Activated effector memory CD4-positive, alpha-beta T cell treated with Interleukin-2 at 50 U/mL for 16 hours (primary cell): ENCODE measurements at places on chromosomes 4 and X.
A peak's percentile ranks its signal among the peaks of the same experiment; 100 is the strongest.

DNA sequence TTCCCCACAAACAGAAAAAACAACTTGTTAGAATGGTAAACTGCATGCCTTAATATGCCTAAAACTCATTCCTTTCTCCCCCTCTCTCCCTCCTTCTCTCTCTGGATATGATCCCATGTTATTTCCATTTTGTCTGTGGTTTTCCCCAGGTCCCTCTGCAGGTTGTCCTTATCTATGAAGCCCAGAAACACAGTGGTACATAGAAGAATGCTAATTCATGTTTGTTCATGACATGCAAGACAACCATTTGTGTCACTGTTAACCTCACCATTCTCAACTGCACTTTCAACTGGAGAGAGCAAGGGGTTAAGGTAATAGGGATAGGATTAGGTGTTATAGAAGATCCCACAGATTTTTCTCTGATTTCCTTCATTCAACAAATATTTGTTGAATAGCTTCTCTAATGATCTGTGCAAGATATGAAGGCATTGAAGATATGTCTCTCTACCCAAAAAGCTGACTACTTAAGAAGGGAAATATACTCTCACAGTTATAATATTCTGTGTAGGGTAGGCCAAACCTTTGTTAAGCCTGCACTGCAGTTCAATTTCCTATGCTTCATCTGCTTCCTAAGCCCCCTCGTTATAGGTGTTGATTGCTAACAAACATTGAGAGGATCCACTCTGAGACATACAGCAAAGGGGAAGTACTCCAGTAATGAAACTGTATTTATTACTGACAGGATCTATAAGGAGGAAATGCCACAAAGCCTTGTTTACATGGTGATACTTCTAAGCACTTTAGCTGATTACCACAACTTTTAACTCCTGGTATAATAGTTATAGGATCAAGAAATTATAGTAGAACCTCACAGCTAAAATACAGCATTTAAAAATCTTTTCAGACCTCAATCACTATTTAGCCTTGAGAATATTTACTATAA, 96.1 kb downstream of the FRYL start:
- DNase-seq, result no peak

- DNase-seq, result no peak
These were observed 168.0 kb downstream of the COX18 start for GRCh38 chr4:72901553-72901952.

DNA sequence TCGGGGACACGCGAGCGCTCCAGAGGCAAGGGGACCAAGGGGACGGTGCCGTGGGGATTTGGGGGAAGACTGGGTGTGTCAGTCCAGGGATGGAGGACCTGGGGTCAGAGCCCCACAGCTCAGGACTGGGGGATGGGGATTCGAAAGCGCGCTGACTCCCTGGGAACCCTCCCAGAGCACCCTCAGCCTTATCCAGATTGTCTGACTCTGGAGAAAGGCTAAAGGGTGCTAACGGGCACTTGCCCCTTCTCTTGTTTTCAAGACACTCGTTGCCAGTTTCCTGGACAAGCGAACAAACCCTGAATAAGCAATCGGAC, 1.1 kb downstream of the DOCK11 start:
- no peak for DNase-seq

DNA sequence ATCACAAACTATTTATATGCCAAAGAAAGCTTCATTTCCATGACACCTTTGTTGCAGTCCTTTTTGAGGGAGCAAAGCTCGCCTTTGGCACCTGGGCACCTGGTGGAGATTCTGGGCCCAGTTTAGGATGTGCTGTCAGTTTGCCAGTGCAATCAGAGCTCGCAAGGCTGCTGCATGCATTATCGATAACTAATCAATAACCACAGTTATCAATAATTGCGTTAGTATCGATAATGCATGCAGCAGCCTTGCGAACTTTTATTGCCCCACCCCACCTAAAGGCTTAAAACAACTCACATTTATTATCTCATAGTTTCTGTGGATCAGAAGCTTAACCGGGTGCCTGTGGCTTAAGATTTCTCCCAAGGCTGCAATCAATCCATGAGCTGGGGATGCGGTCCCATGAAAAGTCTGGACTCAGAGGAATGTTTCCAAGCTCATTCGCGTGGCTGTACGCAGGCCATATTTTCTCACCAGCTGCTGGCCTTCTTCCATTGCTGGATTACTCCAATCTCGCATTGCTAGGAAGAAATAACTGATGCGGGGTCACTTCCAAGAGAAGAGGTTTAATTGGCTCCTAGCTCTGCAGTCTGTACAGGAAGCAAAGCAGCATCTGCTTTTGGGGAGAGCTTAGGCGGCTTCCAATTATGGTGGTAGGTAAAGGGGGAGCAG, 6.2 kb upstream of the AFAP1 start:
- no peak for DNase-seq

GRCh38 chrX:100645106-100645505, 1.1 kb downstream of the SRPX2 start:
- DNase-seq, result no peak

DNA sequence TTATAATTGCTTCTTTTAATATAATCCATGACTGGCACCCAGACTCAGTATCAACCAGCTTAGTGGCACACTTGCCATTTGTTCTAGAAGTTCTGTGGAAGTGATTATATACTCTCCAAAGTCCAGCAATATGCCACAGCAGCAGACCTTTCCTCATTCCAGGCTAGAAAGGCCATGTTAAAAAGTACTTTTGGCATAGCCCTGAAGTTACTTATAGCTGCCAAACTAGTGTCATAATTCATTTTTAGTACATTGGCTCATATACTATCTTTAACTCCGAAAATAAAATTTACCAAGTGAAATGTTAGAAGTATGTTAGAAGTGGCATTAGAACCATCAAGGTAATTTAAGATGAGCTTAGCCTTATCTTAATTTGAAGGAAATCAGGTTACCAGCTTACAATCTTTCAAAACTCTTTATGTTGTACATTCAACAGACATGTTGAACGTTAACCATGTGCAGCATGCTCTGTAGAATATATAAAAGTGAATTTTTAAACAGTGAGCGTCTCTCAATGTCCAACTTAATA, 714.2 kb upstream of the LCORL start:
- no peak for DNase-seq

GRCh38 chrX:108664701-108665100, 71.7 kb downstream of the IRS4 start:
- DNase-seq, result no peak

GRCh38 chr4:28432348-28433025, 1571.8 kb downstream of the STIM2 start:
- no peak for DNase-seq

DNA sequence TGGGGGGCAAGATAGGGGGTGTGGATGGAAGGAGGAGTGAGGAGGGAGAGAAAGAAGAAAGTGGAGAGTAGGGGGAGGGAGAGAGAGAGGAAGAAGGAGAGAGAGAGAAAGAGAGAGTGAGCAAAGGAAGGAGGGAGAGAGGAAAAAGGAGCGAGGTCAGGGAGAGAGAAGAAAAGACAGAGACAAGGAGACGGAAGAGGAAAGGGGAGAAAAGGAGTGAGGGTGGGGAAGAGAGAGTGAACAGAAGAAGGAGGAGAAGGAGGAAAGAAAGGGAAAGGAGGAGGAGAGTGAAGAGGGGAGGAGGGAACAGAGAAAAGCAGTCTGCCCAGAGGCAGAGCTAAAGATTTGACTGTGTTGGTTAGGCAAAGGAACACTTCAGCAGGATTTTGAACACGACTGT, 181.6 kb downstream of the MID1IP1 start:
- no peak for DNase-seq

DNA sequence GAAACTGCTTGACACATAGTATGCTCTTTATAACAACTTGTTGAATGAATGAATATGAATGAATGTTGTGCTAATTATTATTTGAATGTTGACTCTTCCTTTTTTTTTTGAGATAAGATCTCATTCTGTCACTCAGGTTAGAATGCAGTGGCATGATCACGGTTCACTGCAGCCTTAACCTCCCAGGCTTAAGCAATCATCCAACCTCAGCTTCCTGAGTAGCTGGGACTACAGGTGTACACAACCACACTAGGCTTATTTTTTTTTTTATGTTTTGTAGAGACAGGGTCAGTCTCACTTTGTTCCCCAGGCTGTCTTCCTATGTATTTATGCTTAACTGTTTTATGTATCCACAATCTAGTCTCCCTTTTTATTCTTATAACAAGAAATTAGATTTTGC, 114.7 kb upstream of the WDFY3 start:
- DNase-seq, result no peak

- DNase-seq, result no peak
These were observed 616 bp upstream of the KLHL34 start for GRCh38 chrX:21658746-21659145.

- DNase-seq, result no peak
These were observed 69.2 kb upstream of the GRID2 start for GRCh38 chr4:92234393-92235176.

DNA sequence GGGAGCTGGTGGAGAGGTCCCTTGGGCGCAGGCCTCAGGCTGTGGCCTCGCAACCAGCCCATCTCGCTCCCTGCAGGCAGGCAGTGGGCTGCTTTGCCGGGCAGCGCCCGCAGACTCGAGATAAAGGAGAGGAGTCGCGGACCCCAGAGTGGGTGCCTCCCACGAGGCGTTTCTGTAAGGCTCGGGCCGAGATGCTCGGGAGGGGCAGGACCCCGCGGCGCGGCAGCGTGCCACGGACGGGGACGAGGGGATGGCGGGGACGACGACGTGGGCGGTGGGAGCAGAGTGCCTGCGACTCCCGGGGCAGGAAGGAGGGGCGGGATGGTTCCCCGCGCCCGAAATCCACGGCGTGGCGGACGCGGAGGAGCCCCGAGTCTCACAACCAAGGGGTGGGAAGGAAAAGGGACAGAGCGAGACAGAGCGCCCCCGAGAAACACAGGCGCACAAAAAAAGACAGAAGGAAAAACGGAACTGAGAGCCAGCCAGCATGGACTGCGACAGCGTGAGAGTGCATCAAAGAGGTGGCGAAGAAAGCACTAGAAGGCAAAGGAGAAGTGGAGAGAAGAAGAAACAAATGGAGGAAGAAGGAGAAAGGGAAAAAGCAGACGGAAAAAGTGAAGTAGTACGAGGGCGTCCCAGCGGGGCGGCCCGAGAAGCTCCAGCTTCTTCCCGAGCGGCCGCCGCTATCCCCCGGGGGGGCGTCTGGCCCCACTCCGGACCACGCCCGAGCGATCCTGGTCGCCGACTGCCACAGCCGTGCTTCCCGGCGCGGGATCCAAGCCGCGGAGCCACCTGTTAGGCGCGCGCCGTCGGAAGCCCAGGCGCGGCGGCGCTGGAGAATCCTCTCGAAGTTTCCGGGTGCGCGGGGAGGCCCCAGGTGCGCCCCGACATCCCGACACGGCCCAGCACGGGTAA, 1.5 kb downstream of the BEND4 start:
- DNase-seq, result no peak

GRCh38 chrX:1231850-1232465, 19.5 kb upstream of the CRLF2 start:
- peak; percentile 19 for DNase-seq

GRCh38 chr4:24574236-24574635, 10.1 kb downstream of the DHX15 start:
- no peak for DNase-seq

DNA sequence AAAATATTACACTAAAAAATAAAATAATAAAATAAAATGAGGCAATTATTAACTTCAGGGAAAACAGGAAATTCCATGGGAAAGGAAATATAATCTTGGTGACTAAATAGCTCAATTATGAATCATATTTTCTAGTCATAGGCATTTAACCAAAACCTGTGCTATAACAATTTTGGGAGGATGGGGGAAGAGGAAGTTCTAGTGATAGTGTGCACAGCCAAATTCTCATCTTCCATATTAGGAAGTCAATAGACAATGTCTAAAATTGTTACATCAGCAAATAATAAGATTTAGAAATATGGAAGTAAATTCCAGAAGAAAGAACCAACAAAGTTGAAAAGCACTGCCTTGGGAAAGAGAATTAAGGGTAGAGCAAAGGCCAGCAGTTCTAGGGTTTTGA, 2.8 kb downstream of the AWAT2 start:
- no peak for DNase-seq

- DNase-seq, result peak; percentile 19
These were observed 829 bp downstream of the ELOVL6 start for GRCh38 chr4:110197529-110198042.

- DNase-seq, result no peak
These were observed 115.6 kb upstream of the NALF2 start for GRCh38 chrX:69388526-69388925.

DNA sequence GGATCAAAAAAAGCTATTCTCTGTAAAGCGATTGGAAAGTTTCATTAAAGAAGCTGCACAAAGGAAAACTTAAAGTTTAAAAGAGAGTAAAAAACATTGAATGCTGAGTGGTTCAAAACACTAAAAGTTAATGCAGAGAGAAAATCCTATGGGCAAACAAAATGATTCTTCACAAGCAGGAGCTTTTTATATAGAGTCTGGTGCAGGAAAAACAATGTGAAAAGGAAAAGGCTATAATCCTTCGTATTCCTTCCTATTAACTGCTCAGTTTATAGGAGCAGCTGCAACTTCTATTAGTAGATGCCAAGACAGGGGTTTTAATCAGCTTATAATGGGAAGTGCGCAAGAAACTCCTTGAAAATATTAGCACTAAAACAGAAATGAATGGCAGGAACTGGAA, 100.7 kb downstream of the PDGFC start:
- DNase-seq, result no peak

DNA sequence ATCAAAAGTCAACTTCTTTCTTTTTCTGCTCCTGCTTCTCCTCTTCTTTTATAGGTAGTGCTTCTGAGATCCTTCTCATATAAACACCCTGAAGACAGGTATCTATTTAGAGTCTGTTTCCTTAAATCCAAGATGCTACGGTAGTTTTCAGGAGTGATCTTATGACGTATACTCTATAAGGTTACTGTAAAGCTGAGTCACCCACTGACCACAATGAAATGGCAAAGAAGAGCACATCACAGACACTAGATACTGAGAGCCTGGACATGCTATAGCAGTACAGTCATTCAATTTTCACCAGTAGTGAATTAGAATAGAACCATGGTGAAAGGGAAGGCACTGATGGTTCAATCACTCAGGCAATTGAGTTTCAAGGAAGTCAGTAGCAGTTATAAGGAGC, 412.5 kb downstream of the ADAM29 start:
- DNase-seq, result no peak

DNA sequence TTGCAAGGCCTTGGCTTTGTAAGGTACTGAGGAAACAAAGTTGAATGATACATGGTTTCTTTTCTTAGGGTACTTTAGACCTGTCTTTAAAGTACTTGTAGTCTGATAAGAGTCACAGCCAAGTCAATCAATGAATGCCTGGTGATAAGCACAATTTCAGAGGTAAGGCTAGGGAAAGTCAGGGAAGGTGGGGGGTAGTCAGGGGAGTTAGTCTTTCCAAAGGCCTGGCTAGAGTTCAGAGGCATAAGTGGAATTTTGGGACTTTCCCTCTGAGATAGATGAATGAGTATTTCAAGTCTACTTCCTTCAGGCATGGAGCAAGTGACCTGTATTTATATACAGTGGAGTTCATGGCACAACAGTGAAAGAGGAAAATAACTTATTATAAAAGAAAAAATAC, 78.3 kb downstream of the SLC4A4 start:
- no peak for DNase-seq

GRCh38 chr4:101790521-101791181, at the start of gene BANK1:
Gene BANK1, plus strand, starts transcription at chr4:101790730. Its CDS starts 151 bp downstream, at chr4:101790881.
- DNase-seq, result peak; percentile 8

GRCh38 chr4:17092736-17093437, 194.4 kb upstream of the LDB2 start:
- no peak for DNase-seq

GRCh38 chr4:8385611-8386010, 54.9 kb downstream of the ACOX3 start:
- DNase-seq, result no peak
